Fibroblast of skin of abdomen (primary cell): ENCODE measurements at places on chromosomes 2 and 18.

DNA sequence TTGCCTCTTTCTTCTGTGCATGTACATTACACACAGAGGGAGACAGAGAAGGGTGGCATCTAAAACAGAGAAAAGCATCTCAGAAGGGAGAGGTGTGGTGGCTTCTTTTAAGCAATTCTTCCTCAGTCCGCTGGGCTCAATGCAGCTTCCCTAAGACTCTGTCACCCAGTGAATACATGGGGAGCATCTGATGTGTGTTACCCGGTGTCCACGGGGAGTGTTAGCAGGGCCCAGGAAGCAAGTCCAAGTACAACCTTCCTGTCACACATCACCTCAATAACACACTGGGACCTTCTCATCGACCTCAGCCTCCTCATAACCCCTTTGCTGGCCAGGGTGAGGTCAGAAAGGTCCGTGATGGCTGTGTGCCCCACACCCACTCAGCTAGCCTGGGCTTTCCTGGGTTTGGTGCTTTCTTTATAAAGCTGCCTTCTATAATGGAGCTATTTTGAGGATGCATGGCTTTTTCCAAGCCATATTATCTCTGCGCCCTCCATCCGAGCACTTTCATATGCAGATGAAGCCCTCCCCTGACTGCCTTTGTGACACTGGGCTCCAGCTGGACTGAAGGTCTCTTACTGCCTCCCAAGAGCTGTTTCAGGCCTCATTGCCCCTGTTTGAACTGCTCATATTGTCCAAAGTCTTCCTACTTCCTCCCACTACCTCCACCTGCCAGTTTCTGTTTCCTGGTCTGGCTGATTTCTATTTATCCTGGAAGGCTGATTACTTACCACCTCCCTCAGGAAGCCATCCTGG, 21.4 kb downstream of the TNFRSF11A start:
- DNase-seq, result no peak

DNA sequence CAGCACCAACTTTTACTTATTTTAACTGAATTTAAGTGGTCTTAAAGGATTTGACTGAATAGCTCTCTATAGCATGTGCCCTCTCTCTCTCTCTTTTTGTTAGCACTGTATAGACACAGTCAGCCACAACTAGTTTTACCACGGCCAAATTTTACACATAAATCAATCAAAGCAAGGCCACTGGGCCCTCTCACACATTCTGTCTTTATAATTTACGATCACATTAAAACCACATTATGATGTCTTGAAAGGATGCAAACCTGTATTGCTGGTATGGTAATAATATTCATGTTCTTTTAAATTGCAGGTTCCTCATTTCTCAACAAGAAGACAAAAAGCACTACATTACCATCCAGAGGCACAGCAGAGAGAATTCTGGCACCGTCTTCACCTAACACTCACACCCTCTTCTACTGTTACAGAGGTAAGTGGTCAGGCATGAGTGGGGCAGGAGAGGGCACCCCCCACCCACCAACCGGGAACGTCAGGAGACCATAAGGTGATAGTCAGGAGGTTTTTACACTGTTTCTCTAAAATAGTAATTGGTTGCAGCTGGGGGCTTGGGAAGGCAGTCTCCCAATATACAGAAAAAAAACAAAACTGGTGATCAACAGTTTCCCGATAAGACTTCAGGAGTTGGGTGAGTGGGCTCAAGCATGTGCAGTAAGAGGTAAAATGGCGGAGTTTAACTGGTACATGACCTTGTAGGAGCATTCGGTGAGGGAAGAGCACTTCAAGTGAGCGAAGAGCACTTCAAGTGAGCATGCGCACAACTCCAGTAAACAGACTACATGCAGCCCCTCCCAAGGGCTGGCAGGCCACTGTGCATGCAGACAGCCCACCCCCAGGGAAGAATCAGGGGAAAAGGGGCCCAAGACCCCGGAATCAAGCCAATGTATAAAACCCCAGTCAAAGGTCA, 296.7 kb downstream of the PIEZO2 start:
- DNase-seq, result peak; percentile 23

- no peak for DNase-seq
Observed at GRCh38 chr2:74439803-74440377, 1.8 kb downstream of the RTKN start.

GRCh38 chr2:212537726-212538304, 787 bp downstream of the ERBB4 start:
- DNase-seq, result no peak

- DNase-seq, result peak; percentile 0
Observed at GRCh38 chr2:142290931-142291330, 160.1 kb upstream of the LRP1B start.

- peak; percentile 39 for DNase-seq
Observed at GRCh38 chr2:172996387-172996961, 79.2 kb upstream of the MAP3K20 start.

DNA sequence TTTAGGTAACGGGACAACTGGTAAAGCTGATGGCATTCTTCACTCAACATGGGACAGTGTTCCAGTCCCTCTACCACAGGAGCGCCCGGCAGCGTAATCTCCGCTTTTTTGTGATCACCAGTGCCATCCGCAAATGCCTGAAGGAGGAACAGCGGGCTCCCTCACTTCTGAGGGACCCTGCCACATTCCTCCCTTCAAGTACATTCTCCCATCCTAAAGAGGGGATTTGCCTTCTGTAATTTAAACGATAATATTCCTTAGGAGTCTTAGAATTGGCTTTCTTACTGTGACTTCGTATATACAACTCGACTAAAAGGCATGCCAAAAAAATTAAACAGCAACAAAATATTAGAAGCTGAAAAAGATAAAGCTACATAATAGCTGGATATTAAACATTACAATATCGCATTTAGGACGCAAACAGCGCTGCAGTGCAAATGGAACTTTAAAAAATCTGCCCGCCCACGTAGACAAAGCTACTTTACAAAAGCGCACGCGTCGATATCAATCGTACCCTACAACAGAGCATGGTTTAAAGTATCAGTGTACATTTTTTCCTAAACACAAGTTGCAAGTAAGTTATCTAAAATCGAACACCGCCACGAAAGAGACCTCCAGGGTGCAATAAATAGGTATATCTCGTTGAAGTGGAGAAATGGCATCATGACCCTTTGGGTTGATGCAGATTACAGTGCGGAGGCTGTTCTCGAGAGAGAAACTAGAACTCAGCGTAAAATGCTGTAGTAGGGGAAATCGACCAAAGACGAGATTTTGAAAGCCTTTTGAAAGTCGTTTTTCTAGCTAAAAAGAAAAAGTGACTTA, 2.3 kb upstream of the VSNL1 start:
- no peak for DNase-seq

- peak; percentile 41 for DNase-seq
Observed at GRCh38 chr2:143803936-143804335, 674.7 kb downstream of the ARHGAP15 start.

DNA sequence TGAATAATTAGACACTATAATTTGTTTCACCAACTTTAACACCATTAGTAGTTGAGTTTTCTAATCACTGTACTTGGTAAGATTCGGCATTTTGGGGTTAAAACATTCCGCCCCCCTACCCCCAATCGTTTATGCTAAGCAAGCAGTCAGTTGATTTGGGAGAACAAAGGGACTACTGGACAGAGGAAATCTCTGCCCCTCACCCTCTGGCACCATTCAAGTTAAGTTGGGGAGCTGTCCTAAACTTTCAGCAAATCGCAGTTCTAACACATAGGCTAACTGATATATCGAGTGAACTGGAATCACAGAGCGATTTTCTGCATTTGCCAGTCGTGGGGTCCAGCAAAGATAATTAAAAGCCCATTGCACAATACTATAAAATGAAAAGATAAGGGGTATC, 5.6 kb downstream of the KLF7 start:
- DNase-seq, result no peak

DNA sequence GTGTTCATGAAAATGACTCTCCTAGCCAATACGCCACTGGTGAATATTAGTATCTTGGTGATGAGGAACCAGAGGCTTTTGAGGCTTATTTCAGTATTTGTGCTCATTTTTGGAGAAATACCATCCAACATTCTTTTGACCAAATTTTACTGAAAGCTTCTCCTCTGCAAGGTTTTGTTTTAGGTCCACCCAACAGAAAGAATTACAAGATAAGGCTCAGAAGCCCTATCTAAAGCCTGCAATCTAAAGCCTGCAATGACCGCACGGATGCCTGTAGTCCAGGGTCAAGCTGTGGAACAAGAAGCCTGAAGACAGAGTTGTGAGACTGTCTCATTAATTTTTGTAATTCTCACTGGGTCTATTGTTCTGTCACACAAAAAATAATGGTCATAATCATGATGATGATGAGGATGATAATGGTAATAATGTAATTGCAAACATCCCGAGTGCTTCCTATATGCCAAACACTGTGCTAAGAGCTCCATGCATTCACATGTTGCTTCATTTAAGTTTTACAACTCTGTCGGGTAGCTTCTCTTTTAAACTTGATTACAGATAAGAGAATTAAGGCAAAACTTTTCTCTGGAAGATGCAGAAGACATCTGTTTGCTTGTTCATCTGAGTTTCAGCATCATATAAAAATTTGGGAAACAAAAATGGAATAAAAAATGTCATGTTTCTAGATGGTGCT, 33.2 kb upstream of the NCOA1 start:
- no peak for DNase-seq

DNA sequence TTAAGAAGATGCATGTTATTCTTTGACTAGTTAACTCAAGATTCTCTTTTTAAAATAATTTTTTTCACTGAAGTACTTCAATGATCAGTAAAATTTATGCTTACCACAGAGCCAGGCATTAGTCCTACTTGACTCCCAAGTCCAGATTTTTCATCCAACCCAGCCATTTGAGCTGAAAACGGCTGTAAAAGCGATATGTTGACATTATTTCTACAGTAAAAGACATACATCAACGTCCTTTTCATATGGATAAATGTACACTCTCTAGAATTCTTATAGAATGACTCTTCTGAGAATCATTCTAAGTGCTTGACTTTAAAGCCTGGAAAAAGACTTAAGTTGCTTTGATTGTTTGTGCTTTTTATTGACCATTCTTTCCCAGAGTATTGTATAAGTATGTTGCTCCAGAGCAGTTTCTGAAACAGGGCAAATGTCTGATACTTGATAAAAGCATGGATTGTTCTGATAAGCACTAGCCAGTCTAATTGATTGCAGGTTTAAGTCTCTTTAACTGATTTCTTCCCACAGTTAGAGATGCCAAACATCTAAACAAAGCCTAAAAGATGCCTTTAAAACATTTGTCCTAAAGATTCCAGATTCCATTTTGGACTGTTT, 90.9 kb downstream of the COL5A2 start:
- DNase-seq, result peak; percentile 69

DNA sequence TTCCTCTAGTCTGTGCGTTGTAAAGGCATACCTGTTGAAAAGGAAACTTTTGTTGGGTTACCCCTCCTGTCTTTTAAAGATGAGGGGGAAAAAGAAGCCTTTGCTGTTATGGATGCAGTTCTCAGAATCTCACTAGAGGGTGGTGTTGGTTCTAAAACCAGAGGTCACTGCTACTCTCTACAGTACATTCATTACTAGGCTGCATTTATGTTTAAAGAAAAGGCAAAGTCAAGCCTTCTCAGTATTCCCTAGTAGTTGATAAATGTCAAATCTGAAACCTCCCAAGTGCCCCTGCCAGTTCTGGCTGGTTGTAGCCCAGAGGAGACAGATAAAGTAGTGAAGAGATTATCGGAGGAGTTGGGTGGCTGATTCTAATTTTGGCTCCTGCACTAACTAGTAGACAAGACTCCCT, 1.4 kb upstream of the PLCL1 start:
- DNase-seq, result peak; percentile 54

DNA sequence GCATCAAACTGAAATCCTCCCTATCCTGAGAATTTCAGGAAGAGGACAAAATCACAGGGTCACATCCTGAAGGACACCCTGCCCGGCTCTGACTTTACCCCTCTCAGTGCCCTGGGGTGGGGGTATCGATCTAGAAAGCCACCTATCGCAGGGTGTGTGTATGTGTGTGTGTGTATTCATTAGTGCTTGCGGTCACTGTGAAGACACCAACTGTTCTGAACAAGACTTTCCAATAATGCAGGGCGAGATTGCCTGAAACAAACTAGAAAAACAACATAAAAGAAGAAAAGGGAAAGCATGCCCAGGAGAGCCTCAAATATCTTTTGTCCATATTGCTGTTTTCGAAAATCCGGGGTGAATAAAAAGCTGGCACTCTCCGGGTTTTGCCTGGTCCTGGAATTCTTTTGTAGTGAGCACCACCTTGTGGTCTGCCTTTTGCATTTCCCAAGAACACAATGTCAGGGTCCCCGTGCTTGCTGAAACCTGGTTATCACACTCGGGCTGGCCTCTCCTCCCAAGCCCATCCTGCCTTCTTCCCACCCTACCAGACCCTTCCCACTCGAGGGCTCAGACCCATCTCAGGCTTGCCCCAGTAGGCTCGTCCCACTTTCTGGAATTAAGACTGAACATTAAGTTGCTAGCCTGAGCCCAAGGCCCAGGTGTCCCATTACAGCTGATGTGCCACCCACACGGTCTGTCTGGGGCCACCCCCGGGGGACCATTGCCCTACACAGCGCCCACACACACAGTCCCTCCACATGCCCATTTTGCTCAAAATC, 25.0 kb upstream of the COPS8 start:
- peak; percentile 71 for DNase-seq

GRCh38 chr2:211216221-211216620, 659.8 kb downstream of the CPS1 start:
- no peak for DNase-seq

DNA sequence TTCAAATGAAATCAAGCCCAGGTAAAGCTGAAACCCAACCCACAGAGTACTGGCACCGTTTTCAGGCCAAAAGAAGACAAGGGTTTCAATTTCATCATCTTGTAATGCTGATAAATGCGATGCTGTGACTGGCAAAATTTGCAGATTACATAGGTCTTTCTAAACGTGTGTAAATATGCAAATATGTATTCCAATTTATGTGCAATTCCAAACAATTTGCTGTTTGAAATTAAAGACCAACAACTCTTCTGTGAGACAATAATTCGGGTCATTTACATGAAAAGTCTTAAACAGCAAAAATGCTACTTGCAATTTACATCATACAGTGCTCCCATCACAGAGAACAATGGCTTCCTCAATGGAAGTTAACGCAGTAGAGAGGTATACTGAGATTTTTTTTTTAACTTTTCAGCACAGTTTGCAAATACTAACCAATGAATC, 2.8 kb upstream of the ZNF532 start:
- no peak for DNase-seq

DNA sequence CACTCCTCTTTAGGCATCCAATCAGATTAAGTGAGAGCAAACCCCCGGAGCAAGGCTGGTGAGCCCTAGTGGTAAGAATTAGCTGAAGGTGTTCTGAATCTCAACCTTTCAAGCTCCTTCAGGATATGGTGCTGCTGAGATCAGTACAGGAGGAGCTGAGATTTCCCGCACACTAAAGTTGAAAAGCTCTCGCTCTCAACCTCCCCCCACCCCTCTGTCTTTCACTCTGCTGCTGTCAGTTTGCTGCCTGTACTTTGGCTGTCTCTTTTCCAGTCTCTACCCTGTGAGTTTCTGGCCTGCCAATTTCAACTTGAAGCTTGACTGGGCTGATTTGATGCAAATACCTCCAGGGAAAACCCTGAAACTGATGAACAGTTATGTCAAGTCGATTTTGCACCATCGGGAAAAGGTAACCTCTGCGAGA, 15.7 kb downstream of the ZEB2 start:
- no peak for DNase-seq

- DNase-seq, result peak; percentile 95
Observed at GRCh38 chr2:85998071-85998991, 107.4 kb downstream of the POLR1A start.
